ENCODE measurements at places on chromosomes 2 and 18. TPM values are rescaled to one million over a fixed set of nuclear protein-coding genes. Genes with fewer than 3 reads are reported as not detected.
A peak's percentile ranks its signal among the peaks of the same experiment; 100 is the strongest.

DNA sequence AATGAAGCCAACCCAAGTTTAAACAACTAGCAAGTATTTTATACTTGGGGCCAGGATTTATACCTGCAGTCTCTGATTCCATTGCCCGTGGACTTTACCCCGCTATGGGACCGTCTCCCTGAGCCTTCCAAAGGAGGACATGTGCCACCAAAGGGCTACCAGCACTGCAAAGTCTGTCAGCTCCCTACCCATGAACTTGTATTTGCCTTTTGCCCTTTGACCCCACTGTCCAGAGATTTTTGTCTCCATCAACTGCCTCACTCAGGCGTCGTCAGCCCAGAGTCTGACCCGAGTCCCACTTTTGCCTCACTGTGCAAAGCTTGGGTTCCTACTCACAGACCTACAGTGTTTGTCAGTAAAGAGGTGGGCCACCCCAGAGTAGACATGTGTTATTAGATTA, 40.6 kb downstream of the B3GNT2 start:
- no peak for DNase-seq

DNA sequence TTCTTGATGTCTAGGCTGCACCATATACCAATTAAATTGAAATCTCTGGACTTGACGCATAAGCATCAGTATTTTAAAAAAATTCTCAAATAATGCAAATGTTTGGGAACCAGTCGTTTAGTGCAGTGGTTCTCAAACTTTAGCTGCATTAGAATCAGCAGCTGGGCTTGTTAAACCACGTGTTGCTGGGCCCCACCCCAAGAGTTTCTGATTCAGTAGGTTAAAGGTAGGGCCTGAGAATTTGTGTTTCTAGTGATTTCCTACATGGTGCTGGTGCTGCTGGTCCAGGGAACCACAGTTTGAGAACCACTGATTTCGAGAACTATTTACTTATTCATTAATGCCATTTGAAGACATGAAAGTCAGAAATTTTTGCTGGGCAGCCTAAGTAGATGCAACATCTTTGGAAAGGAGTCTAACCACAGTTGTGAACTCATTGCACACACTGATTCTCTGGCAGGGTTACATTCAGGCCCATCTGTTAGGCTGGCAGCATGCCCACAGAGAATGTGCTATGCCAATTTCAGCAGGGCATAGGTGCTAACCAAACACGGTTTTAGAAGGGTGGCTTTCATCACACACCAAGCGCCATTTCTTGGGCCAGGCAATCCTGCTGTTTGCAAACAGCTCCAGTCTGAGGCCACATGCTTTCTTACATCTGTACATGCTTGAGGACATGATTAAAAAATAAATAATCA, 26.4 kb upstream of the ATP5MC3 start:
- peak; percentile 17 for DNase-seq

- DNase-seq = no peak
Measured at GRCh38 chr2:95380280-95380679, 22.2 kb upstream of the FAHD2A start.

GRCh38 chr2:85913884-85914881, 25.4 kb upstream of the ST3GAL5 start:
- no peak for DNase-seq

DNA sequence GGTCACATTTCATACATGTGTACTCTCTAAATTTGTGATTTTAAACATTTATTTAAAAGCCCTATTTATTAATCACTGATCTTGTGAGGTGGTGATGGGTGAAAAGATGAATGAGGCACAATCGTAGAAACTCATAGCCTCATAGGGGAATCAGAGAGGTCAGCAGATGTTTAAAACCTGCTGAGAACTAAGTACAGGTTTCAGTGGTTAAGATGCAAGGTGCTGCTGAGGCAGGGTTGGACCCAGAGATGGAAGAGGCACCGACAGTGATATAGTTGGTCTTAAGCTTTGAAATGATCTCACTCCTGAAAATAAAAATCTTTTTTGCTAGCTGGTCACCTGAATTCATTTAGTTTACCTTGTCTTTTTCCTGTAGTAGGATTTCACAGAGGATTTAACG, 49.6 kb downstream of the LINC00305 start:
- DNase-seq = no peak

DNA sequence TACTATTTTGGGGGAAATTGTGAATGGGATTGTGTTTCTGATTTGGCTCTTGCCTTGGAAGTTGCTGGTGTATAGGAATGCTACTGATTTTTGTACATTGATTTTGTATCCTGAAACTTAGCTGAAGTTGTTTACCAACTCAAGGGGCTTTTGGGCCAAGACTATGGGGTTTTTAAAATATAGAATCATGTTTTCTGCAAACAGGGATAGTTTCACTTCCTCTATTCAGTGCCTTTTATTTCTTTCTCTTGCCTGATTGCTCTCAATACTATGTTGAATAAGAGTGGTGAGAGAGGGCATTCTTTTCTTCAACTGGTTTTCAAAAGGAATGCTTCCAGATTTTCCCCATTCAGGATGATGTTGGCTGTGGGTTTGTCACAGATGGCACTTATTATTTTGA, 1383.8 kb upstream of the ACVR2A start:
- DNase-seq = no peak

- DNase-seq = no peak
Measured at GRCh38 chr2:41123341-41123740, 671.5 kb upstream of the SLC8A1 start.

DNA sequence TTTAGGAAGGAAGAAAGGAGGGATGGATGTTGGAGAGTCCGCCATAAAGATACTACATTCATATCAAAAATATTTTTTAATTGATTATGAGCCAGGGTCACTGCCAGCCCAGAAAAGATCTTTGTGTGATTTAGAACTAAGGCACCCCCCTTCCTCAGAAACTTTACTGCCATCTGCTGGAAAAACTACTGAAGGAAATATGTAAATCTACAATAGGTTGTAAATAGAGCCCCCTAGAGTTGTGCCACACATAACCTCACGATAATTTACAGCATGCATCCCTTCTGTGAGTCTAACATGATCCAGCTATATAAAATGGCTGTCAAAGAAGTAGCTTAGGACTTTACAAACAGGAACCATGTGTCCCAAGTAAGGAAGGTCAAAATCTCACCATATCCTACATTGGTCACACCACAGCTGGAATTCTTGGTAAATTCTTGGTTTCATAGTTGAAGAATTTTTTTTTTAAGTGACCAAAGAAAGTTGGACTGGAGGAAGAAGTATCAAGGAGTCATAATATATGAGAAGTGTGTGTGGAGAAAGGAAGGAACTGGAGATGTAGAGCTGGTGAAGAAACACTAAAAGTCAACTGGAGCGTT, 152.5 kb downstream of the CYP26B1 start:
- DNase-seq = no peak

GRCh38 chr2:214801068-214801467, 8.4 kb downstream of the BARD1 start:
- DNase-seq = no peak

DNA sequence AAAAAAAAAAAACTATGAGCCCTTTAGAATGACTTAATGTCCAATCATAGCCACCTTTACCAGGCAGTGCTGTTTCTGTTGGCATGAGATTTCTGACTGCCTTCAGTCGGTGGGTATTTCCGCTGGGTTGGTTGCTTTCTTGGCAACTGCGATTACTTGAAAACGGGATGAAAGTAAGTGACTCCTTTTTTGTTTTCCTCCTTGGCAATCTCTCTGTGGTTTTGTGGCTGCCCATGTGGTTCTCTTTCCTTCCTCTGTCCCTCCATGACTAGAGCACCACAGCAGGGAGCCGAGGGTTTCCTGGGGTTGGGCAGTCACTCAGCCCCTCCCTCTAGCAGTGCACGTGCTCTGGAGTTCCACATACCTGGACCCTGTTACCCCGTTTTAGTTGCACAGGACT, 112.1 kb downstream of the KLHL29 start:
- peak; percentile 95 for DNase-seq

DNA sequence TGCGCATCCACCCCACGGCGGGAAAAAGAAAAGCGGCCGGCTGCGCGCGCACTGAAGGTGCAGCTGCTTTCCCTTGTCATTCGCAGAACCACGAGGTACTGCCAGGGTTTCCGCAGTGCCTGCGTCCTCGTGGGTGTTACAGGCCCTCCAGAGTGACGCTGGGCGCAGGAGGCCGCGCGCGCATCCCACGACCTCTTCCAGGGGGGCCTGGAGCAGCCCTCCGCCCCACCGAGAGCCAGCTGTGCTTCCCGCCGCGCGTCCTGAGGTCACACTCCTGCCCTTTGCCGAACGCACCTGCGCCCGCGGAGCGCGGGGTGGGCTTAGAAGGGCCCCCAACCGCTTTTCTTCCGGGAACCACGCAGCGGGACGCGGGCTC, 378 bp upstream of the IAH1 start:
- DNase-seq = no peak

DNA sequence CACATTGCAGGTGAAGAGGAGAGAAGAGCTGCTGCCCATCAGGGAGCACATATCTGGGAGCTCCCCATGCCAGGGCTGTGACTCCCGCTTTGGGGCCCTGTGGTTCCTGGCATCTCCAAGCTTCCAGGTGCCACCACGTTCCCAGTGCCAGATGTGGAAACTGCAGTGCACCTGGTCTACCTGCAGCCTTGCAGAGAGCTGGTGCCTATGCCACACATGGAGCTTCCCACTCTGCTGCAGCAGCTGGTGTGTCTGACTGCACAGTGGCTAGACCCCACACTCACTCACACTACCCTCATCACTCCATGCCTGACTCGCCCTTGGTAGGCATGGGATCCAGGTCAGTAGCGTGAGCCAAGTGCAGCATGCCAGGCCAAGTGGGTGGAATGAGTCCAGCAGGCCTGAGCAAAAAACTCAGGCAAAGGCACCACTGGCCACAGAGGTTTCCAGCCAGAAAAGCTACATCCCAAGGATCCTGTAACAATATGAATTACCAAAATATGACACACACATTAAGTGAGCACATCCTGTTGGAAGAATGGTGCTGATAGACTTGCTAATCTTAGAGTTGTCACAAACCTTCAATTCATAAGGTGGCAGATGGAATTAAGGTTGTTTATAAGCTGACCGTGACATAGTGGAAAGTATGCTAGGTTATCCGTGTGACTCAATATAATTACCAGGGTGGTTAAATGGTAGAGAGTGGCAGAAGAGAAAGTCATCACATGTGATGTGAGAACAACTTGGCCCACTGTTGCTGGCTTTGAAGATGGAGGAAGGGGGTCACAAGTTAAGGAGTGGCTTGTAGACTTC, 150.9 kb downstream of the EHBP1 start:
- DNase-seq = no peak

GRCh38 chr2:99509387-99509786, 19.6 kb upstream of the REV1 start:
- no peak for DNase-seq

GRCh38 chr2:12068796-12069538, 322.5 kb downstream of the LPIN1 start:
- DNase-seq = no peak

- no peak for DNase-seq
Measured at GRCh38 chr2:26634636-26635230, 6.4 kb downstream of the CIB4 start.

DNA sequence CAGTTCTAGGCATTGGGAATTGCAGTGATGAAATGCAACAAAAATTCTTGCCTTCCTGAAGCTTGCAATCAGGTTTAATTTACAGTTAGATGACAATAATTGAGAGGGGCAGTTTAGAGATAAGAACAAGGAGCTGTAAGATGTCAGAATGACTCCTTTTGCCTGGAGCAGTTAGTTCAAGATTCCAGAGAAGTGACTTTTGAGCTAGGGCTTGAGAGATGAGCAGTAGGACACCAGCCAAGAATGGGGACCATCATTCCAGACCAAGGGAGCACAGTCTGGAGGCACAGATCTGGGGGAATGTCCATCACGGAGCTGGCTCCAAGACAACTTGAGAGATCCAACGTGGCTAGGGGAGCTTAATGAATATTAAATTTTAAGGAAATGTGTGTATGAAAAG, 26.8 kb downstream of the CACNB4 start:
- DNase-seq = no peak

DNA sequence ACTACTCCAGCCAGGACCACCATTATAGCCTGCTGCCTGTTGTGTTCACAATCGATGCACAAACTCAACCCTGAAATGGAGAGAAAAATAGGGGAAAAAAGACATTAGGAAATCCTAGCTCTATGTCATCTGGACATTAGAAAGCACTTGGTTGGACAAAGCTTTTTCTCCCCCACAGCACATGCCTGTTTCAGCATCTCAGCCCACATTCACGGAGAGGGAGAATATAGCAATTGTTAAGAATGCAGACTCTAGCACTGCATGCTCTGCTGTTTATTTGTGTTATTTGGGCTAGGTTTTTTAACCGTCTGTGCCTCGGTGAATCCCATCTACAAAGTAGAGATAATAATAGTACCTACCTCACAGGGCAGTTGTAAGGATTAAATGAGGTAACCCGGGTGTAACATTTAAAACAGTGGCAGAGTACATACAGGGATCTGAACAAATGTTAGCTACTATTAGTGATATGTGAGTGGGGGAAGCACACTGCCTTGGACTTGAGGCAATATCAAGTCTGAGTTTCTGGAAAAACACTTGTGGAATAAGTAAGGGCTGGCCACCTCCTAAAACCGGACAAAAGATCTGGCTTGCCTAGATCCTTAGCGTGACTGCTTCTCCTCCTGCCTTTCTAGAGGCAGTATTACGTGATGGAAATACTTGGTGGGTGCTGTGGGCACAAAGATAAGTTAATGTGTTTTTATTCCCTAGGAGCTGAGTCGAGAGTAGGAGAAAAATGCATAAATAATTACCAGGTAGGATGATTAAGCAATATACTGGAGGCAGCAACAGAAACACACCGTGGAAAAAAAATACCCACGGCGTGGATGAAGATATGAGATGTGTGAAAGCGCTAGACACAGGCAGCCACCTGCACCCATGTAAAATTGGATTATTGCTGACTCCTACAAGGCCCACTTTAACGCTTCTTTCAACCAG, 1.0 kb upstream of the PPP1CB start:
- peak; percentile 37 for DNase-seq

DNA sequence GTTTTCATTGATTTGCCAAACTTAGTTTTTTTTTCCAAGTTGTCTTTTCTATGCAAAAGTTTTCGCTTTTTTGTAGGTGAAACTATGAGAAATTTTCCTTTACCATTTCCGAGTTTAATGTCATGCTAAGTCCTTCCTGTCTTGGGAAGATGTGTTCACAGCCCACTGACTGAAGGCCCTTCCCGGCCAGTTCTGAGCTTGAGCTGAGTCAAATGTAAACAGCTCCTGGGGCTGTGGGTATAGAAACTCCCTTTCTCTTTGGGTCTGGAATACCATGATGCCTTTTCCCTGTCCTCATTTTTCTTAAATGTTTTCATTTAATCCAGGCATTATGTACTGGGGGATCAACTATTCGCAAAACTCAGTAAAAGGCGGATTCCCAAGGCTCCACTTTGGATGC, 69.8 kb upstream of the IL1R1 start:
- peak; percentile 32 for DNase-seq

GRCh38 chr2:199206536-199206935, 251.2 kb downstream of the SATB2 start:
- no peak for DNase-seq

The BCL2 gene
- 2.2 TPM for total RNA-seq

The KIDINS220 gene
- 19.6 TPM for total RNA-seq

The TRIM43 gene
- not detected for total RNA-seq

Measured in Daoy (cell line).